ENCODE measurements at places on chromosomes 2 and 18.

- no peak for DNase-seq
These were observed 25.5 kb upstream of the ALMS1 start for GRCh38 chr2:73359915-73360697.

DNA sequence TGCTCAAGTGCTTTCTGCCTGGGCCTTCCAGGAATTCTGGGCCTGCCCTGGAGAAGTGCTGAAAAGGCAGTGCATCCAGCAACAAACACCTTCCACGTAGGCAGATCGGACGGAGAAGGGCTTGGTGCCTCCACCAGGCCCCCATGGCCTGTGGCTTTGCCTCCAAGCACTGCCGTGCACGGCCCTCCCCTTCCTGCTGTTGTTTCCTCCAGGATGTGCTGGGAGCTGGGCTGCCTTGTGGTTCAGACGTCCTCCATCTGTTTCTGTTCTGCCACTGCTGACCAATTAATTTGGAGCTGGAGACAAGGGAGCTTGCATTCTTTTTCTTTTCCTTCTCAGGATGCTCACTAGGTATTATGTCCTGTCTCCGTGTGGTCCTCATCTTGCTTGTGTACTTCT is 197.0 kb downstream of the HRH4 start:
- DNase-seq: no peak

DNA sequence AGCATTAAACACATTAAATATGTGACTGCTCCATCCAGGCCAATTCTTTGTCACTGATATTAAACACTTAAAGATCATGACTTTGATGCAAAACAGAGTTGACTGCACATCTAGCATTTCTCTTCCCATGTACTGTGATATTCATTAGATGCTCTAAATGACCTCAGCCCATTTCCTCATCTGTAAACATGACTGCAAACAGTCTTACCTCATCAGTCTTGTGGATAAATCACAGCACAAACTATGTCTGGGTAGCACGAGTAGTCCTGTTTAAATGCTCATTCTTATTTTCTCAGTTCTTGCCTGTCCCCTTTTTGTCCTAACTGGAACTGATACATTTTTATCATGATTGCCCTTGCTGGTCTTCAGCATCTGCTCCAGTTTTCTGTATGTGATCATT is 1974.8 kb upstream of the LRRTM1 start:
- DNase-seq: no peak

- DNase-seq: no peak
These were observed 77.3 kb upstream of the SMAD7 start for GRCh38 chr18:49028091-49028490.

GRCh38 chr2:142858961-142859360 is 18.5 kb upstream of the KYNU start:
- no peak for DNase-seq

- DNase-seq: peak; percentile 75
These were observed 229.1 kb upstream of the RBBP8 start for GRCh38 chr18:22703883-22704585.

- DNase-seq: peak; percentile 75
These were observed 772 bp downstream of the RELCH start for GRCh38 chr18:62187543-62188510.

DNA sequence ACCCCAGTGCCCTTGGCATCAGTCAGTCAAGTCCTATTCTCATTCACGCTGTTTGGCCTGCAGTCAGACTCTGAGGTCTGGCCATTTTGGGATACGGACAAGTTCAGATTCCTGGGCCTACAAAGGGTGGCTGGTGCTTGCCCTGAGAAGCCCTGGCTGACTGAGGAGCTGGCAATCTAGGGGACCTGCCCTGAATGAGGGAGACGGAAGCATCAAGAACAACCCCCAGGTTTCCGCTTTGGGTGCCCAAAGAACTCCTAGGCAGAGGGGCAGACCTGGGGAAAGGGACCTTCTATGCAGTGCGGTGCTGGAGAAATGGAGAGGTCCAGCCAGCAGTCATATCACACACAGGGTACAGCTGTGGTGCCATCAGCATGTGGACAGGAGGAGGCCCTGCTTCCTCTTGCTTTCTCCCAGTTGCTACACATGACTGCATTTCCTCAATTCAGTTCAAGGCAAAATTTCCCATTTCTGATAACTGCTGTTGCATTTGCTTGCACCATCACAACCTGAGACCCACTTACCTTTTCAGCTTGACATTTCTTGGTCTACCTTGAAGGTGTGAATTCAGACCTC is 70.9 kb upstream of the LGALSL start:
- peak; percentile 12 for DNase-seq

DNA sequence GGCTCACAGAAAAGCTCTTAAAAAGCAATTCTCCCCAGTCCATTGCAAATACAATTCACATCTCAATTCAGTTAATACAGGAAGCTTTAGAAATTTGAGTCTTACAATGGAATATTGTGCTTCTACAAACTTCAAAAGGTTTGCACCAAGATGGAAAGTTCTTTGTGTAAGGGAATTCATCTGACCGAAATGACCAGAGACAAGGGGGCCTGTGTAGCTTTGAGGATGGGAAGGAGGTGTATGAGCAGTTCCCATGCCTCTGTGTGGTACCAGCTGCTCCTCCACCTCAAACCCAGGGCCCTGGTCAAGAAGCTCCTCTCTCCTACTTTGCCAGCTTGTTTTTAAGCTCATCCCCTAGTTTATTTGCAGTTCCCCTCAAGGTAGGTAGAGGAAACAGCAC is 312.8 kb upstream of the PKDCC start:
- DNase-seq: no peak

DNA sequence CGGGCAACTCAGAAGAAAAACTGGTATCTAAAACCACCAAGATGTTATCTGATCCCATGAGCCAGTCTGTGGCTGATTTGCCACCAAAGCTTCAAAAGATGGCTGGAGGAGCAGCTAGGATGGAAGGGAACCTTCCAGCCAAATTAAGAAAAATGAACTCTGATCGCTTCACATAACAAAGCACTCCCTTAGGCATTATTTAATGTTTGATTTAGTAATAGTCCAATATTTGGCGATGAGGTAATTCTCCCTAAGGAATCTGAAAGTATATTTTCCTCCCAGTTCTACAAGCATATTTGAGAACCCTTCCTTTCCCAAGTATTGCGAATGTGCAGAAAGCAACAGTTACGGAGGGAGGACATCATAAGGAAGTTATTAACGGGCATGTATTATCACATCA is 156.6 kb downstream of the KCNJ3 start:
- DNase-seq: no peak

GRCh38 chr2:173696274-173696673 is 268.9 kb downstream of the SP3 start:
- DNase-seq: no peak

GRCh38 chr2:17543131-17543660 is 2.7 kb downstream of the VSNL1 start:
- no peak for DNase-seq

DNA sequence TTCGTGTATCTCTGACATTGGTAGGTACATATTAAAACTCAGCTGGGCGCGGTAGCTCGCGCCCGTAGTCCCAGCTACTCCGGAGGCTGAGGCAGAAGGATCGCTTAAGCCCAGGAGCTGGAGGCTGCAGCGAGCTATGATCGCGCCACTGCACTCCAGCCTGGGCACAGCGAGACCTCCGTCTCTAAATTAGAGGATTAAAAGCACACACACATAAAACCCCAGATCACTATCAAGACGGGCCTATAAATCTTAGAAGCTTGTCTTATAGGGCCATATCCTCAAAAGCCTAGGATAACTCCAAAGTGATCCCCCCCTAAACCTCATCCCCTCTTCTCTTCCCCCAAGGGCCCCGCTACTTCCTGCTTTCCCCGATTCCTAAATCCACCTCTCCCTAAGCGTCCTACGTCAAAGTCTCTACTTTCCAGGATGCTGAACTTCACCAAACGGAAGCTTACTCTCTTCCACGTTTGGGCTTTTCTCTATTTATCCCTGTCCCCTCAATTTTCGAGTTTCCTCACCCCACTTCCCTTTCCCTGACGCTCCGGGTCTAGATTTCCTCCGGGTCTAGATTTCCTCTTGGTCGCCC is 707 bp downstream of the KRCC1 start:
- no peak for DNase-seq

DNA sequence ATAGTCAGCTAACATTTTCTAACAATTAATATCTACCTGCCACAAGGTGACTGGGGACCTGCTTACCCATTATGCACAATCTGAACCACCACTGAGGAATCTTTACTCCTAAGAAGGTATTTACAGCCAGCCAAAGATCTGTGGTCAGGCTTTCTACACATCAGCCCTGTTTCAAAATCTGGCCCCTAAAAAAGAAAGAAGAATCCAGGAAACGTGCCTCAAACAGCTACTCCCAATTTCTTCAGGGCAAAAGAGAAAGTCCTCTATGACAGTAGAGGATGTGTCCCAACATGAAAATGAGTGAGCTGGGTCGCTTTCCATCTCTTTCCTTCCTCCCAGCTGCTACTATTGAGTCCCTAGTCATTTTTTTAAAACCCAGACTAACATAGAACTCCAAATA is 79.5 kb downstream of the EPB41L3 start:
- DNase-seq: no peak

DNA sequence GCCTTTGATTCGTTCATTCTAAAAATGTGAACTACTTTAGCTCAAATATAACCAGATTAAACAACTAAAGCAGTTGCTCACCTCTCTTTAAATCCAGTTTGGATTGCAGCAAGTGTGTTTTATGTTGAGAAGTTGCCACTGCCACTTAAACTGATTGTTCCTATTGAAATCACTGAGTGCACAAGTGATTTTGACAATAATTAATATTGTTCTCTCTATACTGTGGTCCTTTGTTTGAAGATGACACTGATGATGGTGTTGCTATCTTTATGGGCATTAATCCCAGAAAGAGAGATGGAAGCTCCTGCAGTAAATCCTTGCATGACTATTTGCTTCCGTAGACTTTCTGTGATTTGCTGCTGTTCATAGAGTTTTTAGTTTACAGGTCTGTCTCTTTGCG is 251.4 kb upstream of the ZEB2 start:
- no peak for DNase-seq

- DNase-seq: no peak
These were observed 144.1 kb upstream of the GLI2 start for GRCh38 chr2:120591572-120591971.

GRCh38 chr2:231469583-231469950 is 5.3 kb upstream of the NCL start:
- peak; percentile 73 for DNase-seq

- DNase-seq: no peak
These were observed 807.8 kb downstream of the DSC3 start for GRCh38 chr18:30234755-30235154.

GRCh38 chr2:102092535-102092934 is 50.0 kb upstream of the IL1R1 start:
- DNase-seq: no peak

DNA sequence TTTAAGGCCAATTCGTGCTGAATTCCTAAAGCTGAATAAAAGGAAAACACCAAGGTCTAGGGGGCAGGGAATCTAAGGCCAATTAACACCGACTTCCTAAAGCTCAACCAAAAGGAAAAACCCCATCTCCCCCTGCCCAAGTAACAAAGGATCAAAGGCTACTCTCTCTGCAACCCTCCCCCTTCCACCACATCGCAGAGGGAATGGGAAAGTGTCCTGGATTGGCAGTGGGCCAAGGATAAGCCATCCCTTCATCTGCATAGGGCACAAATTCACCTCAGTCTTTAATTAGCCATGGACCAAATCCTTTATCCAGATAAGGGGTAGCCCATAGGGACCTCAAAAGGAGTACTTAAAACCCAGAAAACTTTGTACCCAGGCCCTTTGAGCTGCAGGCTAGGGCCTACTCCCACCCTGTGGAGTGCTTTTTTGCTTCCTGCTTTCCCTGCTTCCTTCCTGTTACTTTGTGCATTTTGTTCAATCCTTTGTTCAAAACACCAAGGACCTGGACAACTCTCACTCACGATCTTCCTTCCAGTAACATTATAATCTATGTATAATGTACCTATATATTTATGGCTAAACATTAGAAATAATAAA is 2119.8 kb upstream of the CELF4 start:
- no peak for DNase-seq

DNA sequence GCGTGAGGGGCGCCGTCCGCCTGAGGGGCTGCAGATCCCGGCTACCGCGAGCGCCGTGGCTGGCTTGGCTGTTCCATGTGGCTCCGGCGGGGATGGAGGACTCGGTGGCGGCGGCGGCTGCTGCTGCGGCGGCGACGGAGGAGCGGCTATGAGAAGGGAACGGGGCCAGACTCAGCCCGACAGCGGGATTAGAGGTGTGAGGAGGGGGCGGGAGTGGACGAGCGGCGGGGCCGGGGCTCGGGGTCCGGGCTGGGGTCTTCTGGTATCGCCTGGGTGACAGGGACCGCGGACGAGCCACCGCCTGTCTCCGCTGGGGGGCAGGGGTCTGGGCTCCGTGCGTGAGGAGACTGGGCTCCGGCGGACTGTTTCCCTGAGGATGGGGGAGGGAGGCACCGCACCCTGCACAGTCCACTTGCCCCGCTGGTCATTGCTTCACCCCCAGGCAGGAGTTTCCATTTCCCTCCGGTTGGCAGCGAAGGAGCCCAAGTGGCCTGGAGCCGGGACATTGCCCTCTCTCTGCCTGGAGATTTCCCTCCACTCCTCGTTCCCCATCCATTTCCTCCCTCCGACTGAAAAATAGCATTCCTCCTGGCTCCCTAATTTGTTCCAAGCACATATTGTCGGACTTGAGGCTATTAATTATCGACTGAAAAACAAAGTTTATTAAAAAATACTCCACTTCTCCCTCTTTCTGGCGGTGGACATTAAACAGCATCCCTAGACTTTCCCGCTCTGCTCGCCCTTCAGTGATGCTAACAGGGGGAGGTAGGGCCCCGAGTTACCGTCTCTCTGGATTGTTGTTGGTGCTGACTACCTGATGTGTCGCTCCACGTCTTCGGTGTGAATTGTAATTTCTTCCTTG is 577 bp downstream of the EHBP1 start:
- peak; percentile 64 for DNase-seq

- no peak for DNase-seq
These were observed 215.1 kb upstream of the KLHL29 start for GRCh38 chr2:23169896-23170295.

DNA sequence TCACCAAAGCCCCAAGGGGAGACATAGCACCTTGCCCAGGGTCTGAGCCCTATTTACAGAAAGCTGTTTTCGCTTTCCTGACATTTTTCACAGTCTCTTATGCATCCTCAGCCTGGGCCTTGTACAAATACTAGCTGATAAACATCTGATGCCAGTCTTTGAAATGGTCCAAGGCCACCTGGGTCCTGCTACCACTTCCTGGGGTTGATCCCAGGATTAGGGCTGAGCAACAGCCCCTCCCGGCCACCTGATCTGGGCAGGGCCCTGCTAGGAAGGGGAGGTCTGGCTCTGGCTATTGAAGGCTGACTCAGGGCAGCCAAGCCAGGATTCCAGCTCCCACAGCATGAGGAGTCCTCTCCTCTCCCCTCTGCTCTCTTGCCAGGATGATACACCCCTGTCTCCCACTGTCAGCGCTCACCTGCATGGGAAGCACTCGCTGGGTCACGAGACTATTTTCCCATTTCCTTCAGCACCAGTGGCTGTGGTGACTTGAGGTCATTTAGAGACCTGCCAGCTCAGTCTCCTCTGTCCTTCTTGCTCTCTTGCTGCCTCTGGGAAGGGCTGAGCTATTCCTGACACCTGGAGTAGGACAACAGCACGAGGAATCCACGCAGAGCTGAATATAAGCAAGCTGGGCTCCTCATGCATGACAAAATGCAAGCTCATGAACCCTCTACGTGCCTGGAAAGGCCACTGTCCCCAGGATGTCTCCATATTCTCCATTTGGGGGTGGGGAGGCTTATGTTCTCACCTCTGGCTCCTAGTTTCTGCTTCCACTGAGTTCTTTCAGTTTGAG is 53.0 kb upstream of the LGALSL start:
- no peak for DNase-seq

GRCh38 chr2:121104721-121105141 is 180.3 kb downstream of the TFCP2L1 start:
- DNase-seq: no peak

Measured in hematopoietic multipotent progenitor cell treated with erythropoietin and hydrocortisone succinate and interleukin-3 and kit ligand, for 6 days (in vitro differentiated cells).